ENCODE measurements at places on chromosomes 3 and 15.

DNA sequence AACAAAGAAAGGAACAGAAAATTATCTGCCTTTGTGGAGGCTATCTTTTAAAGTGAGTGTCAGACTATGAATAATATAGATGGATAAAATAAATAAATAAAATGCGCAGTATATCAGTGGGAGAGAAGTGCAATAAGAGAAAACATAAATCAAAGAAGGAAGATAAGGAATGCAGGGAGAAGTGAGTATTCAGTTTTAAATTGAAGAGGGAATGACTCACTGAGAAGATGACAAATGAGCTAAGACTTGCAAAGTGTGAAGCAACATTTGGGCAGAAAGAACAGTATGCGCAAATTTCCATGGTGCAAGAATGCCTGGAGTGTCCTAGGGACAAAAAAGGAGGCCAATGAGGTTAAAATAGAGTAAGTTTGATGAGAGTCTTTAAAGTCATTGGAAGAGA is 1300.1 kb upstream of the ALCAM start:
- no peak for DNase-seq

GRCh38 chr3:190178779-190179178 is 58.1 kb upstream of the P3H2 start:
- DNase-seq, result no peak

DNA sequence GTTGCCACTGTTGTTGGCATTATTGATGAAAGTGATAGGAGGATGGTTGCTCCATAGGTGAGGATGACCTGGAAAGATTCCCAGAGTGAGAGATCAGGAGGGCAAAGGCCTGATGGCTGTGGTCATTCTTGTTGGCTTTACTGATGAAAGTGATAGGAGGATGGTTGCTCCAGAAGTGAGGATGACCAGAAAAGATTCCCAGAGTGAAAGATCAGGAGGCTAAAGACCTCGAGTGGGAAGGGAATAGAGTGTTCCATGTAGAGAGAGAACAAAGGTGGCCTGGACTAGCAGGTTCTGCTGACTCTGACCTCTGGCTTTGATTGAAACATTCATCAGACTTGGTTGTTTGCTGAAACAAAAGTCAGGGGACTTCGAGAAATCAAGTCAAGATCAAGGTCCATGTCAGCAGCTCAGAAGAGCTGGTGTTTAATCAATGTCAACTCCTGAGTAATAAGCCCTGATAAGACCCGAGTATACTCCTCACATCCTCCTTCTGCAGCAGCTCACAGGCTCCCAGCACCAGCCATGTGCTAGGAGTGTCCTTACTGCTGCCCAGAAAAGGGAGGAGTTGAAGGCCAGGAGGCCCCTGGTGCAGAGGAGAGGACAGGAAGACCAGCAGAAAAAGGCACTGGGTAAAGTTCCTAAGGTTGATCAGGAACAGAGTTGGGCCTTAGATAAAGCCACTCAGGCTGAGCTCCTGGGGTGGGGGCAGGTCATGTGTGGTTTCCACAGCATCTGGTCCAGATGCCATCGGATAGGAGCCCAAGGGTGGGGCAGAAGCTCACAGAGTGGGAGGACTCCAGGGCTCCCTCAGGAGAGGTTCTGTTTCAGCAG is 19.9 kb downstream of the CYP8B1 start:
- no peak for DNase-seq

DNA sequence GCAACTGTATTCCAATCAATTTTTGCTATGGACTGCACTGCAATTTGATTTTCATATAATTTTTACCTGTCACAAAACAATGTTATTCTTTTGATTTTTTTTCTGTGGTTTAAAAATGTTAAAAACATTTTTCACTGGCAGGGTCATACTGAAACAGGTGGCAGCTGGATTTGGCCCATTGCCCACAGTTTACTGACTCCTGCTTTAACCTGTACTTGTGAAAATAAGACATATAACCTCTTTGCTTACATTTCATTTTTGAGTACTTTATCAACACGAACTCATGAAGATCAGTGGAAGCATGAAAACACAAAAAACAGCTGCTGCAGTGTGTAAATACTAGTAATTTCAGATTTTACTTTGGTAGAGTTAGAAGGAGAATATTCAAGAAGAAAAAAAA is 313.1 kb downstream of the WDR72 start:
- no peak for DNase-seq

DNA sequence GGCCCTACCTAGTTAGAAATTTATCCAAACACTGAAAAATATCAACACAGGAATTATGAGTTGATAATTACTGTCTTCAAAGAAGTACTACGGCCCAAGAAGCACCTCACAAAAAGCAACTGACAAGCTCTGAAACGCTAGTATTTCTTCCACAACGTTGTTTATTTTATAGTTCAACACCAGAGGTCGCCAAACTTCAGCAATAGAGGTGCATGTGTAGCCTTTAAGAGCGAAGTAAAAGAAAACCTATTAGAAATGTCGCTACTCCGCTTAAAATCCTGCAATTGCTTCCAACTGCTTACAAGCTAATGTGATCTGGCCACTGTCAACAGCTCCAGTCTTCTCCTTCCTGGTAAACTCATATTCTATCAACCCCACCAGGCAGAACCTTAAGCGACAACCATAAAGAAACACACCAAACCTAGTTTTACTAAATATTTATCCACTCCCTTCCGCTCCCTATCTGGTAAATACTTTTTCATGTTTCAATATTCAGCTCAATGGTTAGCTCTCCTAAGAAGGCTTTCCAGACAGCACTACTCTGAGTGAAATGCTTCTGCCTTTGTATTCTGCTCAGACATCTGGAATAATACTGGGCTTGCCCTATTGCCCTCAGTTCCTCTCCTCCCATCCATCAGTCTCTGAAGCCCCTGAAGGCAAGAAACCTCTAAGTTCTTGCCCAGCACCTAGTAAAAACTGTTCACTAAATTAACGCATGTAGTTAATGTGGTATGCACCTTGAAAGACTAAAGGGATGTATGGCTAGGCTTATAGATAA is 110.2 kb downstream of the NR1I2 start:
- DNase-seq, result no peak
